Femur (tissue), 1 donor: ENCODE measurements at places on chromosomes 2 and 18.

DNA sequence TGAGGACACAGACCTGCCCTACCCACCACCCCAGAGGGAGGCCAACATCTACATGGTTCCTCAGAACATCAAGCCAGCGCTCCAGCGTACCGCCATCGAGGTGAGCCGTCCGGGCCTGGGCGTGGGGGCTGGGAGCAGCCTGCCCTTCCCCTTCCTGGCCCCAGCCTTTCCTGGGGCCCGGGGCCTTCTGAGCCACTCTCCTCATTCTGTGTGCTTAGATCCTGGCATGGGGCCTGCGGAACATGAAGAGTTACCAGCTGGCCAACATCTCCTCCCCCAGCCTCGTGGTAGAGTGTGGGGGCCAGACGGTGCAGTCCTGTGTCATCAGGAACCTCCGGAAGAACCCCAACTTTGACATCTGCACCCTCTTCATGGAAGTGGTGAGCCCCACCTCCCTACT, 157.9 kb downstream of the DYSF start:
- peak; percentile 19 for DNase-seq

GRCh38 chr2:160373666-160374065, 119.9 kb downstream of the RBMS1 start:
- no peak for DNase-seq

GRCh38 chr2:240136671-240137292, 677 bp upstream of the COPS9 start:
- peak; percentile 16 for DNase-seq

GRCh38 chr2:198749364-198749763, 708.4 kb downstream of the SATB2 start:
- no peak for DNase-seq

GRCh38 chr2:98583276-98583675, 25.0 kb downstream of the COA5 start:
- no peak for DNase-seq

DNA sequence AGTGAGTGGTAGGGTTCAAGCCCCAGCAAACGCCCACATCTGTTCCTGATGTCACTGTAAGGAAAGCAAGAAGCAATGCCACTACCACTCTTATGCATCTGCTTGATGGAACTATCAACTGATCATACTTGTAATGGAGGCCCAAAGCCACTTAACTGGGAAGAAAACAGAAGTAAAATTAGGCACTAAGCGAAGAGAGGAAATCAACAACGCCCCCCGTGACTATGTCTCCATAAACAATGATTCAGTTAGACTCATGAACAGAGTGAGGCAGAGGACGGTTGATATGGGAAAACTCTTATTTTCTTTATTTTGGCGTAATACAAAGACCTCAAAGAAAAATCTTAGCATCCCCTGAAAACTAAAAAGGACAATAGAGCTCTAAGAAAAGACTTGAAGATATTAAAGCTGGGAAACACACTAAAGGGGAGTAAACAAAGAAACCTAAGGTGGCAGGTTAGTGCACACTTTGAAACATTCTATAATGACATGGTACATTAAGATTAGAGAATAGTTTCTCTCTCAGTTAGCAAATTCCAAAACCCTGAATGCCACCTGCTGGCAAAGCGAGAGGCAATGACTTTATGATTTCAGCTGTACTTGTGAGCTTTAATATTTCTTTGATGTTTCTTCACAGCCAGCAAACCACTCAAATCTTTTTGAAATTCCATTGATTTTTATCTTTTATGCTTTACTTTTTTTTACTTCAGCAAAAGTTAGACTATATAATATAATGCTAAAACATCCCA, 86.5 kb downstream of the LRP2 start:
- no peak for DNase-seq

- no peak for DNase-seq
Measured at GRCh38 chr2:9965119-9965822, 13.8 kb downstream of the GRHL1 start.

DNA sequence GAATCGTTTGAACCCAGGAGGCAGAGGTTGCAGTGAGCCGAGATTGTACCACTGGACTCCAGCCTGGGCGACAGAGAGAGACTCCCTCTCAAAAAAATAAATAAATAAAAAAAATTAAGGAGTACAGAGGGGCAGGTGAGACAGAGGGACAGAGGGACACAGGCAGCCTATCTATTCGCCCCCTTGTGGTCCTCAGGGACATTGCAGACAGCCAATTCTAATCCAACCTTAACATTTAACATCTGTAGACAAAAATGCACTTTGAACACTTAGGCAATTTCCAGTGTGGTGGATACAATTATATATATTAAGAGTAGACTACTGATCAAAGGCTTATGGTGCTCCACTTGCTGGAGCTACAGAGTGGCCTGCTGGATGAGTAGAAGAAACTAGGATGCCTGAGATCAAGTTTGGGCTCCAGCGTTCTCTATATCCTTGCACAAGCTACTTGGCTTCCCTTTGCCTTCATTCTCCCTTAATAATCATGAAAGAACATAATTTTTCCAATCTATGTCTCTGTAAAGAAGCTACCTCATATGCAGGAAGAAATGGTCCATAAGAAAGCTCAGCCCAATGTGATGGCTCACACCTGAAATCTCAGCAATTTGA, 8.2 kb upstream of the SMARCAL1 start:
- no peak for DNase-seq

DNA sequence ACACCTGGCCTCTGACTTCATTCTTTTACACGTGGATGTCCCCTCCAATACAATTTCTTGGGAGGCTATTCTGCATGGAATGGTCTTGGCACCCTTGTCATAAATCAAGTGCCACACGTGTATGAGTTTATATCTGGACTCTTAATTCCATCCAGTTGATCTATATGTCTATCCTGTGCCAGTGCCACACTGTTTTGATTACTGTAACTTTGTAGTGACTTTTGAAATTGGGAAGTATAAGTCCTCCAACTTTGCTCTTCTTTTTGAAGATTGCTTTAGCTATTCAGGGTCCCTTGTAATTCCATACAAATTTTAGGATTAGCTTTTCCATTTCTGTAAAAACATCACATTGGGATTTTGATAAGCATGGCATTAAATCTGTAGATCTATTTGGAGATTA, 43.5 kb downstream of the HS1BP3 start:
- no peak for DNase-seq

- DNase-seq, result no peak
Measured at GRCh38 chr2:134988994-134989605, 58.1 kb downstream of the MAP3K19 start.

GRCh38 chr2:28507796-28508764, 12.2 kb downstream of the PLB1 start:
- DNase-seq, result no peak

DNA sequence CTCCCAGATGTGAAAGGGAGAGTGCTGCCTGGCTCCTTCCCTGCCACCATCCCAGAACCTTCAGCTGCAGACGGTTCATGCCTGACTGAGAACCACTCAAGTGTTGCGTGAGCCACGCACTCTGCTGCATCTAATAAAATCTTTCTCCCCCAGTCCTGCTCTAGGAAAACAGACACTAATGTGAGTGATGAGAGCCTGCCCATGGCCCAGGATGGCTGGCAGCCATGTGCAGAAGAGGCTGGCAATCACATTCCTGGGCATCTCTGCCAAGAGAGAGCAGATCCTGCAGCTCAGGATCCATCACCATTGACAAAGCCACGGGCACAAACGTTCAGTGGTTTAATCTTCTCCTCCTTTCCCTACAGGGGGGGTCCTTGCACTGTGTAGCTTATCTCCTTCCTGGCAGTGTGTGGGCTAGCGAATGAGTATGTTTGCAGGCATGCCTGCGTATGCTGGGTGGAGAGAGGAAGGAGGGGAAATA, 477.5 kb downstream of the SLC4A3 start:
- DNase-seq, result peak; percentile 45

- DNase-seq, result no peak
Measured at GRCh38 chr2:113257516-113258264, 21.0 kb downstream of the PAX8 start.

GRCh38 chr2:101467306-101467705, 7.6 kb downstream of the RFX8 start:
- DNase-seq, result no peak

DNA sequence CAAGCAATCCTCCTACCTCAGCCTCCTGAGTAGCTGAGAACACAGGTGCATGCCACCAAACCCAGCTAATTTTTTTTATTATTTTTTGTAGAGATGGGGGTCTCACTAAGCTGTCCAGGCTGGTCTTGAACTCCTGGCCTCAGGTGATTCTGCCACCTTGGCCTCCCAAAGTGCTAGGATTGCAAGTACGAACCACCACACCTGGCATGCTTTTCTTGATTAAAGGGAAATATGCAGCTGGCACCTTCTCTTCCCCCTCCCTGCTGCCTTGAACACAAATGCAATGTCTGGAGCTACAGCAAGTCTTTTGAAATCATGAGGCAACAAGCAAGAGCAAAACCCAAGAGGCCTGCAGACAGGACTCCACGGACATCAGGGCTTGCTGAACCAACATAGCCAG, 26.8 kb upstream of the BIN1 start:
- DNase-seq, result no peak

DNA sequence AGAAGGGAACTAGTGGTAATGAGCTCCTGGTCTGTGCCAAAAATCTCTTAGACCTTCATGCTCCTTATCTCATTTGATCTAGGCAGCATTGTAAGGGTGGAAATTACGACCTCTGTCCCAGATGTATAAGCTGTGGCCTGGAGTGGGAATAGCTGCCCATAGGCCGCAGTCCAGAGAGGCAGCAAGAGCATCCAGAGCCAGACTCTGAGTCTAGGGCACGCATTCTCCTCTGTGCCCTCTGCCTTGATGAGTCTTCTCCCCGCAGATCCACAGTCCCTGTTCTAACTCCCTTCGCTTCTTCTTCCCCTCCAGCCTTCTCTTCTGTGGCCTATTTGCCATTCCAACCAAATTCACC, 304.6 kb downstream of the MYCN start:
- DNase-seq, result no peak

GRCh38 chr2:134385195-134385594, 131.3 kb downstream of the MGAT5 start:
- DNase-seq, result no peak

DNA sequence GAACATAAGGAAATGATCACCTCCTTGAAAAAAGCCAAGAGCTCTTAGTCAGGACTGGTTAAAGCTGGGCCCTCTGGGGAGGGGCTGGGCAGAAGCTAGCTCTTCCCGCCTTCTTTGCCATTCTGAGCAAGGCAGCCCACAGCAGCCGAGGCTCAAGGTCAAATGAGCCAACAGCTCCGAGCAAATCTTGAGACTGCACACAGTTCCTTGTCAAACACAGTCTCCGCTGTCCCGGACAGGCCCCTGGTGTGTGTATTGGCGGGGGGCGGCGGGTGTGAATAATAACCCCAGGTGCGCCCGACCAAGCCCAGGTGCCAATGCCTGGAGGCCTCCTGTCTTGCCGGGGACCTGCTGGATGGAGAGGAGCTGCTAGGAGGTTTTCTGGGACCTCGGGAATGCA, 46.4 kb upstream of the ACAA2 start:
- no peak for DNase-seq

GRCh38 chr2:3130889-3131635, 246.6 kb downstream of the EIPR1 start:
- DNase-seq, result no peak

DNA sequence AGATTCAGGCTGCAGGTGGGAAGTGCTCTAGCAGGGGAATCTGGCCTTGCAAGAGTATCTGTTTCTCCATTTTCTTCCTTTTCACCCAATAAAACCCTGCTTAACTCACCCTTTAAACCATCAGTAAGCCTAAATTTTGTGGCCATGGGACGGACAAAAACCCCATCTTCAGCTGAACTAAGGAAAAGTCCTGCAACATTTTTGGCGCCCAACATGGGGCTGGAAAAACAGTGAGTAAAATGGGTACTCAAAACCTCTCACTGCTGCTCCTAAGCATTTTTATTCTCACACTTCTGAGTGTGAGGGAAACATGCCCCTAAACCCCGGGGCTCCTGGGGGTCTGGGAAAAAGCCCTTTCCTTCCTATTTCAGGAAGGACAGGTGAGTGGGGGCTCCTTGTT, 414.3 kb downstream of the ZNF804A start:
- no peak for DNase-seq

GRCh38 chr2:60125611-60126426, 427.6 kb downstream of the BCL11A start:
- DNase-seq, result no peak

DNA sequence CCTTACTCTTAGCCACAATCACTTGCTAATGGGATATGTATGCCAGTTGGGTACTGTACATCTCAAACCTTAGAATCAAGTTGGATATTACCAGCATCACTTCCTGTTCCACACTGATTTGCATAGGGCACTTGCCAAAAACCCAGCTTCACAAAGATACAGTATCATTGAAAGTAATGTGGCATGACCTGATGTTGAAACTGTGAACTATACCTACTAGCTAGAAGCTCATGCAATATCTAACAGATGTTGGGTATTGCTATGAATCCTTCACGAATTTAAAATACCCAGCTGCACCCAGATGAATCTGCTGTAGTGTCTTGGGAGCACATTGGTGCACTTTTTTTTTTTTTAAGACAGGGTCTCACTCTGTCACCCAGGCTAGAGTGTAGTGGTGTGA, 6.5 kb upstream of the STAMBP start:
- DNase-seq, result no peak

DNA sequence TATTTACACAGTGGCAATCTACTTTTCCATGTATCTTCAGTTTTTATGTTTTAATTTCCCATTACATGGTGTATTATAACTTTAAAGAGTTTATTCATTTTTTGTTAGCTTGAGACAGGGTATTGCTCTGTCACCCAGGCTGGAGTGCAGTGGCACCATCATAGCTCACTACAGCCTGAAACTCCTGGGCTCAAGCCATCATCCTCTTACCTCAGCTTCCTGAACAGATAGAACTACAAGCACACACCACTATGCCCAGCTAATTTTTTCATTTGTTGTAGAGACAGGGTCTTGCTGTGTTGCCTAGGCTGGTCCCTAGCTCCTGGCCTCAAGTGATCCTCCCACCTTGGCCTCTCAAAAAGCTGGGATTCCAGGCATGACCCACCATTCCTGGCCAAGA, 66.8 kb downstream of the COA5 start:
- DNase-seq, result no peak

- no peak for DNase-seq
Measured at GRCh38 chr2:56100791-56101312, 82.9 kb upstream of the CCDC85A start.

GRCh38 chr2:54402350-54402749, 53.8 kb upstream of the SPTBN1 start:
- DNase-seq, result no peak

- DNase-seq, result no peak
Measured at GRCh38 chr2:60852282-60852860, 29.0 kb upstream of the REL start.

GRCh38 chr18:80231151-80231550, 16.2 kb downstream of the PARD6G start:
- DNase-seq, result no peak

GRCh38 chr2:176291809-176292283, 22.6 kb downstream of the MTX2 start:
- no peak for DNase-seq

- DNase-seq, result no peak
Measured at GRCh38 chr2:180952731-180953336, 27.6 kb upstream of the UBE2E3 start.
